ENCODE measurements at places on chromosomes 16 and 17. TPM values are rescaled to one million over a fixed set of nuclear protein-coding genes. Genes with fewer than 3 reads are reported as not detected.

GRCh38 chr17:74919440-74920305 is 3.4 kb downstream of the USH1G start:
- peaks cover 40% of the 10 kb centered on the region for H3K27me3 ChIP-seq
- no peak overlapping the region for H3K27ac ChIP-seq
- peak; percentile 82 for DNase-seq

- H3K36me3 ChIP-seq: no peaks in the 10 kb centered on the region
- no peak overlapping the region for H3K27ac ChIP-seq
- H3K27me3 ChIP-seq: no peaks in the 10 kb centered on the region
Observed at GRCh38 chr16:61798741-61799140, 237.5 kb downstream of the CDH8 start.

DNA sequence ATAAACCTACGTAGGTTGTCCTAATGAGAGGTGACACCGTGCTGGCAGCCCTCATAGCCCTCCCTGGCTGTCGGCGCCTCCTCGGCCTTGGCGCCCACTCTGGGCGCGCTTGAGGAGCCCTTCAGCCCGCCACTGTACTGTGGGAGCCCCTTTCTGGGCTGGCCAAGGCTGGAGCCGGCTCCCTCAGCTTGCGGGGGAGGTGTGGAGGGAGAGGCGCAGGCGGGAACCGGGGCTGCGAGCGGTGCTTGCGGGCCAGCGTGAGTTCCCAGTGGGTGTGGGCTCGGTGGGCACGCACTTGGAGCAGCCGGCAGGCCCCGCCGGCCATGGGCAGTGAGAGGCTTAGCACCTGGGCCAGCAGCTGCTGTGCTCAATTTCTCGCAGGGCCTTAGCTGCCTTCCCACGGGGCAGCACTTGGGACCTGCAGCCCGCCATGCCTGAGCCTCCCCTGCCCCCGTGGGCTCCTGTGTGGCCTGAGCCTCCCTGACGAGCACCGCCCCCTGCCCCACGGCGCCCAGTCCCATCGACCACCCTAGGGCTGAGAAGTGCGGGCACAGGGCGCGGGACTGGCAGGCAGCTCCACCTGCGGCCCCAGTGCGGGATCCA is 40.1 kb upstream of the AMZ2 start:
- H3K27ac ChIP-seq: no peak overlapping the region
- no peak for DNase-seq
- H3K36me3 ChIP-seq: peaks cover 6% of the 10 kb centered on the region
- peaks cover 23% of the 10 kb centered on the region for H3K27me3 ChIP-seq

The MYOCD gene
- total RNA-seq: 0.80 TPM

DNA sequence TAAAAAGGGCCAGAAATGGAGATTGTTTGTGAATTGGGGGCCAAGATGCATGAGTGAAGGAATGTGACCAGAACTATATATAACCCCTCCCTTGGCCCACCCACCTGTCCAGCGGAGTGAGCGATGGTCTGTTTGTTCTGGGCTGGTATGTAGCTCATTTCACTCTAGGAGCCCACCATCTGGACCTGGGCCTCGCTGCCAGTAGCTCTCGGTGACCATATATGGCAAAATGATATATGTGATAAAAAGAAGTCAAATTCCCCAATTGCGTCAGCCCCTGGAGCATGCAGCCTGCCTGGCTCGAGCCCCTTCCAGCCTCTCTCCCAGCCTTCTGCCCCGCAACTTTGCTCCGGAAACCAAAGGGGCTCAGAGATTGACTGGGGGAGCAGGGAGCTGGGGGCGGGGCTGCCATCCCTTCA is 47.3 kb downstream of the CCDC42 start:
- peak overlapping the region; percentile 91 for H3K27ac ChIP-seq
- H3K27me3 ChIP-seq: no peaks in the 10 kb centered on the region
- no peaks in the 10 kb centered on the region for H3K36me3 ChIP-seq
- peak; percentile 76 for DNase-seq

- H3K4me3 ChIP-seq: no peak overlapping the region
- no peak for DNase-seq
- H3K36me3 ChIP-seq: no peaks in the 10 kb centered on the region
- peaks cover 17% of the 10 kb centered on the region for H3K27me3 ChIP-seq
- H3K27ac ChIP-seq: no peak overlapping the region
Observed at GRCh38 chr17:50153650-50154575, 3.4 kb upstream of the PPP1R9B start.
